CD4-positive, alpha-beta T cell treated with Interleukin-12 subunit alpha and Interleukin-12 subunit beta, for 1 hour (primary cell): ENCODE measurements at places on chromosomes 6 and 20.
A peak's percentile ranks its signal among the peaks of the same experiment; 100 is the strongest.

DNA sequence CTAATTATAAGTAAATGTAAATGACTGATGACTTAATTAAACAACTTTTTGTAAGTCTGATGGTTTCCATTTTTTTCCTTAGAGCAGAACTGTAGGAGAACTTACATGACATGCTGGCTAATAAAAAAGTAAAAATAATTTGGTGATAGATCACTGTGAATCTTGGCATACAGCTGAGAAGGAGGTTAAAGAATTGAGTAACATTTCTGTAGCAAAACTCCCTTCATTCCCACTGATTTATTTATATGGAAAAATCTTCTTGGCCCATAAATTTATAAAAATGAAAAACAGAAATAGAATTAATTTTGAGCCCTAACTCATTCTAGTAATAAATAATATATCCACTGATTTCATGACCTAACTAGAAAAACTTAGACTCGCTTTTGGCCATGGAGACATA, 48.1 kb downstream of the SLC22A3 start:
- DNase-seq: no peak

GRCh38 chr6:162178266-162178665, 549.3 kb downstream of the PRKN start:
- no peak for DNase-seq

- DNase-seq: no peak
Observed at GRCh38 chr6:106692112-106692818, 62.9 kb downstream of the QRSL1 start.

- DNase-seq: peak; percentile 43
Observed at GRCh38 chr6:152552616-152553209, 84.4 kb downstream of the SYNE1 start.

DNA sequence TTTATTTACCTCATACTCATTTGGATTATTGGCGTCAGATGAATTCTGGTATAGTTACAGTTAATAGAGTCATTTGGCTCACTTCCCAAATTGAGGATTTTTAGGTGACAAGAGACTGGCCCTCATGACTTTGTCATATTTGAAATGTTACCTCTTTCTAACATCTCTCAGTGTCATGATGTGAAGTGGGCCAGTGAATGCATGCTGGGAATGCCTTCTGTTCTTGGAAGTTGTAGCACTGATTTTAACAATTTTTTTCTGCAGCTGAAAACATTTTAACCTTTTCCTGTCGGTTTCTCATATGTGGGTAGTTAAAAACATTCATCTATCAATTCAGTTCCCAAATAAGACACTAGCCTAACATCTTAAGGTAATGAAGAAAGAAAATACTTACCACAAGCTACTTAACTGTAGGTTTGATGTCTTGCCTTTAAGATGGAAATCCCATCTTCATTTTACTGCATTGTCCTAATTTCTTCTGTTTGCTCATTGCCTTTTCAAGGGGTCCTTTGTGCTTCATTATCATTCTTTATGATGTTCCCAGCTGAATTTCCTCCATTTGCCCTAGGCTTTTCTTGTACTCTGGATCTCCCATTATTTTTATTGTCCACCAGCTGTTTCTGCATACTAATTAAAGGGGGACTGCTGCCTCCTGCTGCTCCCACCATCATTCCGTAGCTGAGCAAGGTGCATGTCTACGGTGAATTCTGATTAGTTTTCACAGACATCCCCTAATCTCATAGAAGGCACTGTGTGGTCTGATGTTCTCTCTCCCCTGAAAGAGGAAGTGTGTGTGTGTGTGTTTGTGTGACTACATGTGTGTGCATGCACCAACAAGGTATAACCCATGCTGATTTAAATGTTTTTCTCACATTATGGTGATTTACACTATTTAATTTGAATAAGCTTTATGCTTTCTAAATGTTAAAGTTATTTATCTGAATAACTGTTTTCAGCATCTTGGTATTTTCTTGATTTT, 109.5 kb downstream of the B3GAT2 start:
- DNase-seq: no peak

- DNase-seq: no peak
Observed at GRCh38 chr6:12221856-12222255, 68.3 kb upstream of the EDN1 start.
